Hepatic stellate cell (primary cell): ENCODE measurements at places on chromosomes 7 and 10.

DNA sequence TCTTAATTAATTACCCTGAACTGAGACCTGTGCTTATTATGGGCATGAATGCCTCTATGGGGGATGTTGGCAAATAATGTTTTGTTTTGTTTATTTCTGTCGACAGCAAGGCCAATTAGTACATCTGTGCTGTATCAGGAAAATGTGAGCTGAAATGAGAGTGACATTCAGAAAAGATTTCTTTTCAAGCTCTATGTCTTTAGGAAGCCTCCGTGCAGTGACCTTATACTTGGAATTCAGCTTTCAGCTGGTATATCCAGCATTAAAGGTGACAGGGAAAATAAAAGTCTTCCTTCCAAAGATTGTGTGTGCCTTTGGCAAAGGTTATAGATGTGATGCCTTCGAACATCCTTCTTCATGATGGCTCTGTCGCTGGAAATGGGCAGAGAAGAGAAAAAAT, 1061.1 kb downstream of the SORCS3 start:
- DNase-seq: no peak

- peak; percentile 94 for DNase-seq
Observed at GRCh38 chr7:27150568-27151340, 1.6 kb downstream of the HOXA3 start.

- no peak for DNase-seq
Observed at GRCh38 chr7:26958834-26959233, 94.4 kb upstream of the SKAP2 start.

- no peak for DNase-seq
Observed at GRCh38 chr10:90718182-90718581, 139.7 kb downstream of the HTR7 start.

DNA sequence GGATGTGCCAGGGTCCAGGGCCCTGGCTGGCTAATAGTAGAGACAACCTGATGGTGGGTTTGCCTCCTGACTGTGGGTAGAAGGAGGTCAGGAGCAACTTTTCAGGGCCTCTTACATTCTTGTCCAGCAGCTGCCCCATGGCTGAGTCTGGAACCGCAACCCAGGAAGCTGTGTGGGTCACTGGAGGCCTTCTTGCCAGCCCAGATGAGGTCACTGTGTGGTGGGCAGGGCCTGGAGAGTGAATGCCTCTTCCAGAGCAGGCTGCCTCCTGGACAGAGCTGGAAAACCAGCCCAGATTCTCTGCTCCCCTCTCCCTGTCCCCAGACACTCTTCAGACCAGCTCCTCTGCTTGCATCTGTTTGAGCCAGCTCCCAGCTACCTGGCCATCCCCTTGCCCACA, 43.5 kb upstream of the LEP start:
- DNase-seq: peak; percentile 54

DNA sequence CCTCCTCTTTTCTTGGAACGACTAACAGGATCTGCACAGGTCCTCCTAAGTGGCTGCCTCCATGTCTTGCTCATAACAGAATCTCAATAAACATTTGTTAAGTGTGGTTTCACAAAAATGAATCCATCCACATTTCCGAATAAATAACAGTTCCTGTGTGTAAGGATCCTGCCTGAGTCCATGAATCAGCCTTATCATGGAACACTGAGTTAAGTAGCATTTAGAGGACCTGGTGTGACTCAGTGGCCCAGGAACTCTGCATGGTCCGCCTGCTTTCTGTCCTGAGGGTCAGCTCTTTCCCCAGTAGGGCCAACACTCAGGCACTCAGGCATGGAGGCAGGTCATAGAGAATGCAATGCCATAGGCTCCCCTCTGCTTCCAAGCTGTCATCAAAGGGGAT, 15.8 kb upstream of the C10orf90 start:
- no peak for DNase-seq

DNA sequence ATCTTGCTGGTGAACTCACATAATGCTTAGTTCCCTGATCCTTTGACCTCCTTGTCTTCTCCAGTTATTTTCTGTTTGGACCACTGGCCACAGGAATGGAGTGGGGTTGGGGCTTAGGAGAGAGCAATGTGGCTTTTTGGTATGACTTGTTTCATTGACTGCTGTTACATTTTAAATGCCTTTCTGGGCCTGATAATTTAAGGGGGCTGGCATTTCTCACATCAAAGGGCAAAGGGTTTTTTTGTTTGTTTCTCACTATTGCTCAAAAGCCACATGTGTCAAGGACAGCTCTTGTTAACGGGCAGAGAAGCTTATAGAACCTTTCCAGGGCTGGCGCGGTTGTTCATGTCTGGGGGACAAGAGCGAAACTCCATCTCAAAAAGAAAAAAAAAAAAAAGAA, 161.2 kb upstream of the TNRC18 start:
- no peak for DNase-seq

DNA sequence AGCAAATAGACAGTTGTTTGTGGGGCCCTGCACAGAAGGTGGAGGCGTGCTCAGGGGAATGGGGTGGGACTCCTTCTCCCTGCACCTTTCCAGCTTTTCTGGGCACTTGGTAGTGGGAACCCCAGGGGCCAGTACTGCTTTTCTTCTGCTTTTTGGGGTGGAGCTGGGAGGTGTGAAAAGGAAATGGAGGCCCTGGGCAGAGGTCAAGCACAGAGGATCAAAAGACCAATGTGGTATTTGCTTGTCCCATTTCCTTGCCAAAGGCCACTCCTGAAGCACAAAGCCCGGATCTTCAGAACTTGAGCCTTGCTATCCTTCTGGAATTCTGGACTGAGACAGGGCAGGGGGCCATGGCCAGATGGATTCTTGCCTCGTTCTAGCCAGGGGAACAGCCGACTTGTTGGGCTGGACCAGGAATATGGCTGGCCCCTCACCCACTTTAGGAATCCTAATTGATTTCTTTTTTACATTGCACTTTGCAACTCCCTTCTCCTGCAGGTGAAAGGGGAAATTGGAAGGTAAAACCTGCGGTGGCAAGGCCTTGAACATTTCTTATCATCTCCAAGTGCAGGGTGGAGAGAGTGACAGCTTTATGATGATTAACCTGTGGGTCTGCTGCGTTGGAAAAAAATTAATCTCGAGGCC, 26.5 kb downstream of the ADRA2A start:
- no peak for DNase-seq

GRCh38 chr10:110724116-110724921, 80.2 kb downstream of the RBM20 start:
- DNase-seq: no peak

GRCh38 chr10:78121801-78122200, 88.1 kb downstream of the RPS24 start:
- DNase-seq: no peak

DNA sequence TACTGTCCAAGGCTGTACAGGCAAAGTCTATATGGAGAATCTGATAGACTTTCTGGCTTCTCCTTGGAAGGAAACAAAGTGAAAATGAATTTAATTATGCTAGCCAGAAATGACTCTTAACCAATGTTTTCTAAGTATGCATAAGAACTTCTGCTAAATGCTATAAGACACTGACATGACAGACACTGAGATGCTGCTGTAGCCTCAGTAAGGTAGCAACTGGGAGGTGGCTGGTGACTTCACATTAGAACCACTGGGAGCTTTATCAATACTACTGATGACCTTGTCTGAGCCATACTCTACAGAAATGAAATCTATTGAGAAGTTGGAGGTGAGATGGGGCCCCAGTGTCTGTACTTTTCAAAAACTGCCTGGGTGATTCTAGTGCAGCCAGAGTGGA, 188.6 kb downstream of the ZNF365 start:
- no peak for DNase-seq

- DNase-seq: no peak
Observed at GRCh38 chr10:110168601-110169481, 38.6 kb upstream of the MXI1 start.
